ENCODE measurements at places on chromosomes 7 and 10.

DNA sequence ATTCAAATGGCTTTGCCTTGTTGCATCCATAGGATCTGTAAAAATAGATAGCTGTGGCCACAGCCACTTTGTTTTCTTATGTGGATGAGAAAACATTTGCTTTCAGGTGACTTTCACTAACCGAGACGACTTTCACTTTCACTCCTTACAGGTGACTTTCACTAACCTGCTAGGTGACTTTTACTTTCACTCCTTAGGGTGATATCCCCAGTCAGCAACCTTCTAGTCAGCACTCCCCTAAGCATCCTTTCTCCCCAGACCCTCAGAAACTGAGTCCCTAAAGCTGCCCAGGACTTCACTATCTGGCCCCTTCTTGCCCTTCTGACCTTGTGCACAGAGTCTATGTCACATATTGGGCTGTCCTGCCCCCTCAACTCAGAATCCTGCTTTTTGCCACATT is 177.5 kb downstream of the RELN start:
- no peak for DNase-seq

DNA sequence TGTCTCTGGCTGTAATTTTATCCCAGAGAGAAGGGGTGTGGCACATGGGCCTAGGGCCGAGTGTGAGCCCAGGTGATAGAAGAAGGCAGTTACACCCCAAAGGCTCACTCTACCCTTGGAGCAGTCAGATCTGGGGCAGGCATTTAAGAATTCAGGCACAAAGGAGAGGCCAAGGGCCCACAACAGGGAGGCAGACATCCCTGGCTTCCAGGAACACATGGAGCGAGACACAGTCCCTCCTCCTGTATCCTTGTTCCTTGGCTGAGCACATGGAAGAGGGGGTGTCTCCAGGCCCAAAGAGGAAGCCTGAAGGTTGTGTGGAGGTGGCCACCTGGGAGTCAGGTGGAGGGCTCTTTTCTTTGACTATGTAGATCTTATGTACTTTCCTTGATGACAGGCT is 286.2 kb downstream of the RPS24 start:
- no peak for DNase-seq

- DNase-seq = no peak
Observed at GRCh38 chr7:32335107-32335506, 155.1 kb downstream of the LSM5 start.

DNA sequence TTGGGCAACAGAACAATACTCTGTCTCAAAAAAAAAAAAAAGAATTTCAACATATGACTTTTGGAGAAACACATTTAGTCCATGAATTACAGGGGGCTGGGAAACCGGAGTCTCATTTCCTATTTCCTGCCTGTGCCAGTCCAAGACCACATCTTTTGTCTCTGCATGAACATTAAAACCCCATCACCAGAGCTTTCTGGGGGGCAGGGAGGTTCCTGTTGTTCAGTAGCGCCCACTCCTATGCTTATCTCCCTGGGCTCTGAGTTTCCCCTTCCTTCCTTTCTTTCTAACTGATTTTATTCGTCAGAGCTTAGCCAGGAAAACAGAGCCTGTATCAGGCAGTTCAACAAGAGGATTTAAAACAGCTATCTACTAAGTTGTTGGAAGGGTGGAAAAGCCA is 119.3 kb downstream of the CALN1 start:
- no peak for DNase-seq

DNA sequence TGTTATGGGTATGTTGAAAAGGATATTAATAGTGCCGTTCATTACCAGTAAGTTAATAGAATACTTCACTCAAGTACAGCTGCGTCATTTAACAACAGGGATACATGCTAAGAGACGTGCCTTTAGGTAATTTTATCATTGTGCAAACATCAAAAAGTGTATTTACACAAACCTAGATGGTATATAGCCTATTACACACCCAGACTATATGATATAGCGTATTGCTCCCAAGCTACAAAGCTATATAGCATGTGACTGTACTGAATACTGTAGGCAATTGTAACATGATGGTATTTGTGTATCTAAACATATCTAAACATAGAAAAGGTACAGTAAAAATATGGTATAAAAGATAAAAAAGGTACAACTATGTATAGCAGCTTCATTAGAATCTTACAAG is 11.1 kb upstream of the PRKG1 start:
- no peak for DNase-seq

- DNase-seq = no peak
Observed at GRCh38 chr7:28722684-28723083, 235.4 kb downstream of the TRIL start.

GRCh38 chr10:13990946-13991345 is 339.8 kb downstream of the FRMD4A start:
- no peak for DNase-seq

DNA sequence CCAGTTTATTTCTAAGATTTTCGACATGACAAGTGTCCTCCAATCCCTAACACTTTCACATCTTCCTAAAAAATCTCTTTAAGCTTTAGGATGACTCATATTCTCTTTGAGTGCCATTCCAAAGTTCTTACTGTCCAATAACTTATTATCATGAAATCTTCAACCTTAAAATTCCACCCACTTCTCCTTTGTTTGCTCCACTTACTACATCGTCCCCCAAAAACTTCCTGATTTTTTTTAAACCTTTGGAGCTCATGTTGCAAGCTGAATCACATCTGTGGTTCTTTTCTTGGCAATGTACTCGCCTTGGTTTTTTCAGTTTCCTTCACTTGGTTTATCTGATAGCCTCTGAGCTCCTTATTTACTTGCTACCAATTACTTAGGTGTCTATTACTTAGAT is 39.2 kb upstream of the JCAD start:
- DNase-seq = no peak

DNA sequence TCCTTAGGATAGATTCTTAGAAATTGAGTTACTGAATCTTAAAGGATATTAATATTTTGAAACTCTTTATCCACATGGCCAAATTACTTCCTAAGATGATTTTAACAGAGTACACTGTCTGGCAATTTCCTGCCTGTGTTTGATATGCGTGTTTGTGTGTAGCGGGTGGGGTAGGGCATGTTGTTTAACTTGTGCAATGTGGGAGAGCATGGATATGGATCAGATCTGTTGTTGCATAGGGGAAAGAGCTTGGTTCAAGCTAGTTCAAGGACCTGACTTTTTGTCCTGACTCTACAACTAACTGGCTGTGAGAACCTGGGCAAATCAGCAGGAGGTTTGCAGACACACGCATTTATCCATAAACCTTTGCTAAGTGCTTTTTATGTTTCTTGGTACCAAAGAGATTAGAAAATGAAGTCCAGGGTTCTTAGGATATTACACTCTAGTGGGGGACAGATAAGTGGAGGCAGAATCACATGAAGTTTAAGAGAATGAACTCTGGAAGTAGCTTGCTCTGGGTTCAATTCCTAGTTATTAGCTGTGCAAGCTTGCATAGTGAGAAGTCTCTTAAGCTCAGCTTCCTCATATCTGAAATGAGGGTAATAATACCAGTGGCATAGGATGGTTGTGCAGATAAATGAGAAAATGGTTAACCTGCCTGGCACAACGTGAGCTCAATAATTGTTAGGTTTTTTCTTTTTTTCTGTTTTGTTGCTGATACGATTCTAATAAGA is 96.3 kb upstream of the PRR15 start:
- DNase-seq = no peak

GRCh38 chr7:24601600-24601999 is 28.3 kb downstream of the PALS2 start:
- DNase-seq = no peak

GRCh38 chr7:121390617-121391016 is 5.5 kb downstream of the FAM3C start:
- no peak for DNase-seq

DNA sequence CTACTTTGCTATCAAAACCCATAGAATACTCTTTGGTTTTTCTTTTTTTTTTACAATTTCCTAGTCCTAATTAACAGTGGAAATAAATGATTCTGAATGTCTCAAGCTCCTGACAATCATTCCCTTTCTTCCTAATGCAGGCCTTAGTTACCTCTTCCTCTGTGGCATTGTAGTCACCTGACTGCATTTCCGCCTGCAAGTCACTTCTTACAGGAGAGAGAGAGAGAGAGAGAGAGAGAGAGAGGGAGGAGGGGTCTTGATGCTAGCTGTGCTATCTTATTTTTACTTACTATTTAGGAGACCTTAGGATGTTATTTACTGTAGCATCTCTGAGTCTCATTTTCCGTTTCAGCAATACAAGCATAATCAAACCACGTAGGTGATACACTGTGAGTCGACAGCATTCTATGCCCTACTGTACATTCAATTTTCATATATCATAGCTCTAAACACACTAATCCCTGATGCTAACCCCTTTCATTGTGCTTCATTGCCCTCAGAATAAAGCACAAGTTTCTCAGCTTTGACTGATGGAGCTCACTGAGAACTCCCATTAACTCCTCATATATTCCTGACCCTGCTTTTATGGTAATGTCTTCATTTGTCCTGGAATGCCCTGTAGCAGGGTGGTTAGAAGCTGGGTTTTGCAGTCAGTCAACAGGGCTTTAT is 1237.3 kb downstream of the XPNPEP1 start:
- DNase-seq = no peak

DNA sequence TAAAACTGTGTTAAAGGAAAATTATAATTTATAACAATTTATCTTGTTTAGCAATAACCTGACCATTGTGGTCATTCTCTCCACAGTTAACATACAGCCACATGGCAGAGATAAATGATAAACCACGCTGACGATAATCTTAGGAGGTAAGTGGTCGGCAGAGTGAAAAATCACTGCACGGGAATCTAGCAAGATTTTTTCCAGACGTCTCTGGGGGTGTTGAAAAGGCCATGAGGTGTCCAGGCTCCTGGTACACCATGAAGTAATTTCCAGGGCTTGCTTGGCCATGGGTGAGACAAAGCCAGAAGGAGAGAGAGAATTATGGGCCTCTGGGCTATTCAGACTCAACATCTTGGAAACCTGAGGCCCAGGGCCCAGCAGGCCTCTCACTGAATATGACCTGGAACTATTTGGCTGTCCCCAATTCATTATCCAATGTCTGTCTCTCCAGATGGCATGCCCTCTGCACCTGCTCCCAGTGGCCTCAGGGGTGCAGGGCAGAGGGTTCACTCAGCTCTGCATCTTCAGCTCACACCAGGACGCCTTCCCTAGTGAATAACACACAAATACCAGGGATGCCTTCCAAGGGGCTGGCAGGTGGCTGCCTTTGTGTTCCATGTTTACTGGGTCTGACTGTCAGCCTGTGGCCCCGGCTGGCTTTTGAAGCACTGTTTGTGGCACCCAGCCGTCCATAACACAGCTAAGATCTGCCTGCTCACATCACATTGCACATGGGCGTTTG is 590.4 kb upstream of the PFKP start:
- DNase-seq = no peak

GRCh38 chr7:135827391-135827790 is 78.8 kb upstream of the FAM180A start:
- DNase-seq = no peak

DNA sequence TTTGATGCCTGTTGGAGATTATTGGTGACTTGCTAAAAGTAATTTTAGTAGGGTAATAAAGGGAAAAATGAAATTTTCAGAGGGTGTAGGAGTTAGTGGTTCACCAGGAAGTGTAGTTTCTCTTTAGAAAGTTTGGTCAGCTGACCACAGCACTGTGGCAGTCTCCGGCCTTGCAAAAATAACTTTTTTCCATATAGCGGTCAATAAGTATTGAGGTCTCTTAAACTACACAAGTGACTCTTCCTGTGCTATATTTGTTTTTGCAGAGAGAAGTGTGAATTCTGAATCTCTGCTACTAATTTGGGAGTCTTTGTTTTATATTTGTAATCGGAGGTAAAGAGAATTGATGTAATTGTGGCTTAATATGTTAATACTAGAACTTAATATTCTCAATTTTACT is 24.3 kb downstream of the PTPN12 start:
- no peak for DNase-seq

DNA sequence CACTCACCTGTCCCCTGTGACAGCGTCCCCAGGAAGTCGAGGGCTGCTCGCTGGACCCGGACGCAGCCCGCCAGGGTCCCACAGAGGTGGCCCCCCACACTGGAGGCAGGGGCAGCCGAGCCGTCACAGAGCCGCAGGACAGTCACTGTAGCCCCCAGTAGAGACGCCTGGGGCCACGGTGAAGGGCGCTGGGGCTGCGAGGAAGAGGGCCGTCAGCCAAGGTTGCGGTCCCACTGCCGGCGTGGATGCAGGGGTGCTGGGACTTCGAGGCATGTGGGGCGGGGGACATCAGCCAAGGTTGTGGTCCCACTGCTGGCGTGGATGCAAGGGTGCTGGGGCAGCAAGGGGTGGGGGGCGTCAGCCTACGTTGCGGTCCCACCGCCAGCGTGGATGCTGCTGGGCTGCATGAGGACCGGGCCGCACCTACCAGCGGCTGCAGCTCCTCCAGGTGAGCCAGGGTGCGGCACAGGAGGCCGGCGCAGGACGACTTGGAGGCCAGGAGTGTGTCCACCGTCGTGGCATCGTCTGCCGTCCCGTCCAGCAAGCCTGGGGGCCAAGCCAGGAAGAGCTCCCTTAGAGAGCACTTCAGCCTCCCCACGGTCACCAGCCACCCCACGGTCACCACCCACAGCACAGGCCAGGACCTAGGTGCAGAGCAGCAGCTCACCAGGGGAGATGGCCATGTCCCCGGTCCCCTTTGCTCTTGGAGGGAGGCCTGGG is 13.9 kb downstream of the BRAT1 start:
- no peak for DNase-seq

GRCh38 chr7:901041-901387 is 24.7 kb downstream of the GET4 start:
- DNase-seq = no peak

DNA sequence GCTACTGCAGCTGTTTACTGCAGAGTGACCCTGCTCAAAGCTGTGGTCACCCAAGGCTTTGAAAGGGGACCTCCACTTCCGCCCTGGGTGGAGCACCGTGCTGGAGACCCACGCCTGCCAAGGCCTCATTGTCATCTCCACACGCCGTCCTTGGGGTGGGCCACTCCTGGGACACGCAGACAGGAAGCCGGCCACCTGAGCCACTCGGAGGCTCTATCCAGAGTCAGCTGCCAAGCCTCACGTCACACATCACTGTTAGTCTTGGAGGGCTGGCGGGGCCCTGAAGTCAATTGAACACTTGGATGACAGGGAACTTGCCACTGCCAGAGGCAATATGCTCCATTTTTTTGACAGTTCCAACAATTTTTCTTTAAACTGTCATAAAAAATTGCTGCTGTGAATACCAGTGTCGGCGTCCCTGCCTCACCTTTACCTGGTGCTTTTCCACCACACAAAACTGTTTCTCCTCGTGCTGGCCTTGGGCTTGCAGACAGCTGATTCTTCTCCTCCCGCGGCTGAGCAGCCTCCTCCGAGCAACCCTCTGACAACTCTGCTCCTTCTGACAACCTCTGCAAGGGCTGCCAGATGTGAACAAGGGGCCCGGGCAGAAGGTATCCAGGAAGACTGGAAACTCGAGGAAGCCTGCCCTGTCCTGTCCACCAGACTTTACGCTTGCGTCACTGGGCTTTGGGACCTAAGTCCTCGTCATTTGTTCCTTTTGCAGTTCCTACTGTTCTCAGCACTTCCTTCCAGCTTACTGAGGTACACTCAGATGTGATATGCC is 81.9 kb downstream of the EGFR start:
- DNase-seq = no peak

- no peak for DNase-seq
Observed at GRCh38 chr10:12929381-12929780, 72.1 kb downstream of the CCDC3 start.

GRCh38 chr10:7734821-7735220 is 31.7 kb downstream of the ITIH2 start:
- no peak for DNase-seq

Measured in activated CD4-positive, CD25-positive, alpha-beta regulatory T cell treated with anti-CD3 and anti-CD28 coated beads, Interleukin-2, amount 50 U/mL, for 16 hours (primary cell).